NCI-H1105 treated with DMSO at 0.1 percent for 48 hours (cell line): ENCODE measurements at places on chromosomes 11 and 22.

- DNase-seq: peak; percentile 39
Measured at GRCh38 chr11:13238879-13239514, 38.6 kb upstream of the BMAL1 start.

GRCh38 chr11:71199226-71199820 is 53.1 kb downstream of the SHANK2 start:
- DNase-seq: no peak

DNA sequence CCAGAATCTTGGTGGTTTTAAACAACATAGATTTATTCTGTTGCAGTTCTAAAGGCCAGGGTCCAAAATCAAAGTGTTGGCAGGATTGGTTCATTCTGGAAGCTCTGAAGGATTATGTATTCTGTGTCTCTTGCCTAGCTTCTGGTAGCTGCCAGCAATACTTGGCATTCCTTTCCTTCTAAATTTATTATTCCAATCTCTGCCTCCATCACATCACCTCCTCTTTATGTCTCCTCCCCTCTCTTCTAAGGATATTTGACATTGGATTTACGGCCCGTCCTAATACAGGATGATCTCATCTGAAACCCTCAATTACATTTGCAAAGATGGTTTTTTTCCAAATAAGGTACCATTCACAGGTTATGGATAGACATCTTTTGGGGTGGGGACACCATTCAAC is 186.5 kb downstream of the SBF2 start:
- DNase-seq: no peak

GRCh38 chr11:77412814-77413213 is 61.1 kb downstream of the PAK1 start:
- DNase-seq: no peak
